Activated CD8-positive, alpha-beta memory T cell treated with anti-CD3 and anti-CD28 coated beads, Interleukin-2, amount 10 ng/mL, durations not matched to agents 7 days and 5 days (primary cell): ENCODE measurements at places on chromosomes 7 and 10.
A peak's percentile ranks its signal among the peaks of the same experiment; 100 is the strongest.

DNA sequence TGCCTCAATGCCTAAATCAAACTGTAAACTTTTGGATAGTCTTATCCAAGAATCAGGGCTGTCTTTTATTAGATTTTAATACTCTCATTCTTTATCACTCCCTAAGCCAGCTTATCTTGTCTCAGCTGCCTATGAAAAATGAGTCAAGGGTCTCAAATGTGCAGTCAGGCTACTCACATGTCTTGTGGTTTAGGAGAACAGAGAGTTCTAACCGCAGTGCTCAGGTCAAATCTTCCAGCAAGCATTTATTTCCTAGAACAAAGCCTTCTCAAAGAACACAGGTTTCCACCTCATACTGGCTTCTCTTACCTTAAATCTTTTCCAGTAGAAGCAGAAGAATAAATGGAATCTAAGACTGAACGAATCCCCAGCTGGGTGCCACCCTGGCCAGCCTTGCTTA lies 23.5 kb downstream of the HTR5A start:
- no peak for DNase-seq

- no peak for DNase-seq
These were observed 189.8 kb downstream of the CTNNA3 start for GRCh38 chr10:67506083-67506756.

- no peak for DNase-seq
These were observed 2.5 kb upstream of the VGF start for GRCh38 chr7:101167645-101168411.

- no peak for DNase-seq
These were observed 110.9 kb upstream of the NANOS1 start for GRCh38 chr10:118918587-118918986.

DNA sequence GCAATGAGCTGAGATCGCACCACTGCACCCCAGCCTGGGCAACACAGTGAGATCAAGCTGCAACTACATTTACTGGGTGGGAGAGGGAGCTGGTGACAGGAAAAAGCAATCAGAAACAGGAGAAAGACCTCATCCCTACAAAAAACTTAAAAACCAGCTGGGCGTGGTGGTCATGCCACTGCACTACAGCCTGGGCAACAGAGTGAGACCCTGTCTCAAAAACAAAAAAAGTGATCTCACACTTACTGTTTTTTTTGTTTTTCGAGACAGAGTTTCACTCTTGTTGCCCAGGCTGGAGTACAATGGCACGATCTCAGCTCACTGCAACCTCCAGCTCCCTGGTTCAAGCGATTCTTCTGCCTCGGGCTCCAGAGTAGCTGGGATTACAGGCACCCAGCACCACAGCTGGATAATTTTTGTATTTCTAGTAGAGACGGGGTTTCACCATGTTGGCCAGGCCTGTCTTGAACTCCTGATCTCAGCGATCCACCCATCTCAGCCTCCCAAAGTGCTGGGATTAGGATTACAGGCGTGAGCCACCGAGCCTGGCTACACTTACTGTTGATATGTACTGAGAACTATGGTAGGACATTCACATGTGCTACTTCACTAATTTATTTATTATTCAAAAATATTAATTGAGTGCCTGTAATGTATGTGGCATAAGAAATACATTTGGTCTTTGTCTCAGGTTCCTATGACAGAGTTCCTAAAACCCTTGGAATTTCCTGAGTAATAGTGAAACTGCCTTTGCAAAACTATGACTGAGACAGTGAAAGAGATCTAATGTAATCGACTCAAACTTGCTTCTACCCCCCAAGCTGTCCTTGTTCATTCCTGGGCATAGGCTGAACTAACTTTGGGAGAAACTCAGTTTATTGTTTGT lies 27.7 kb upstream of the NRBF2 start:
- DNase-seq = no peak

DNA sequence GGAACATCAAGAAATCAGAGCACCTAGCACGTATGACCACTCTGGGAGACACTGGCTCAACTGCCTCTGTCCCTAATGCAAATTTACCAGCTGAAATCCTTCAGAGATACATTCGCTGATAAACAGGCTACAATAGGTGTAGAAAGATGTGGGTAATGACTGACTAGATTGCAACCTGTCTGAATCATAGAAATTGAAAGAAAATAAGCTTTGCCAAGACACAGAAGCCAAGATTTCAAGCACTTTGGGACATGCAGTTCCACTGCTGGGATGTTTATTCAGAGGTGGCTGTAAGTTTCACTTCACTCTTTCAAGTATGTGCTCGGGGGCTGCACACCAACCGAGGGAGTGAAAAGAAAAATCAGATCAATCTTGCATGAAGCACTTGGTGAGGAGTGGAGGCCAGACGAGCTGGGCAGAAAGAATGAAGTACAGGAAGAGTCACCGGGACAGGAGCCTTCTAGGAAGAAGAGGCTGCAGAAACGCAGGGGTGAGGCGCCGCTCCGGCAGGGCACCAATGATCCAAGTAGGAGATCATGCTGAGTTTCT lies 276.7 kb downstream of the PARD3 start:
- no peak for DNase-seq

DNA sequence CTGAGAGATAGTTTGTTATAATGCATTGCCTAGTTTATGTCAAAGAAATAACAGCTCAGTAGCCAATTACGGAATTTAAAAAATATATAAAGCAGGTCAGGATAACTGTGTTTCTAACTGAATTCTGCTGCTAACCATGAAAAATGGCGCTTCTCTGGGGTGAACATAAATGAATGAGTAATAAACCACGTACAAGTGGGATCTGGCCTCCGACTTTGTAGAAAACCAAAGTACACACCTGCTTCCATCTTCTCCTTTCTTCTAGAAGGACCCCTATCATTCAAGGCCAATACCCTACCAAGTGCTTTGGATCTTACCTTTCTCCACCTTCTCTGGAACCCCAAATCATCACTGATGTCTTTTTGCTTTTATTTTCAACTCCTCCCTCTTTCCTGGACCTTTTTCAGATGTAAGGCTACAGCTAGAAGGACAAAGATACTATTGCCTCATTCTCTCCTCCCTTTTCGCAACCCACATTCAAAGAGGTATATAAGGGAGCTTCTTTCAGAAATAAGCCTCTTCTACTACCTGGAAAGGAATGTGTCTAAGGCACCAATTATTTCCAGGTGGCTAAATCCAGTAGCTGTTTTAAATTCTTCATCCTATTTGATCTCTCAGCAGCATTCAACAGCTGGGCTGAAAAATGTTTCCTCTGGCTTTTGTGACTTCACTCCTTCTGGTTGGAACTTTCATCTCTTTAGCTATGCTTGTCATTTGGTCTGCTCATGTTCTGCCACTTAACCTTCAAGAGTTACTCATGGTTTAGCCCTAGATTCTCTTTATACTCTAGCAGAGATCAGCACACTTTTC lies 37.7 kb downstream of the NAMPT start:
- no peak for DNase-seq

DNA sequence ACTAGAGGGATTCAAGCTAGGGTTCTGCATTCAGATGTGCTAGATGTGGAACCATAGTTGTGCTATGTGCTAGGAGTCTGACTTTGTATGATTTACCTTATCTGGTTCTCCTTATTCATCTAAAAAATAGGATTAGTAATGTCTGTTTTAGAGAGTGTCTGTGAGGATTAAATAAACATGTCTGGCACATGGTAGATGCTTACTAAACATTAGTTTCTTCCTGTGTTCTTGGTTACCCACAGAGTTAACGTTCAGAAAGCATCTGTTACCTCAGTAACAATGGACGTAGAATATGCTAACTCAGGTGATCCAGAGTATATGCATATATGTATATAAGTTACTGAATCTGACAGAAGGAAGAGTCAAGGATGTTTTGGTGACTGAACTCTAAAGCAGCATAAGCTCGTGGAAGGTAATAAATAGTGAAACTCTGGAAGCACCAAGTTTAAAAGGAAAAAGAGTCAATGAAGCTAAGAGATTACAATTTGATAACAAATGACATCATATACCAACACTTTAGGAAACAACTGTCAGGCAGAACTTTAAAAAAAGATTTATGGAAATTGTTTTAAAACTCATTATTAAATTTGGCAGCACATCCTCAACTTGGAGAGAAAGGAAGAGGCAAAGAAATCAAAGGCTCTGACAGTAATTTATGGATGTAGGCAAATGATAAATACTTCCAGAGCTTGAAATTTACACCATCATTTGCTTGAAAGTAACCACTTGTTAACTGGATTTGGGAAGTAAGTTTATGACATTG lies 127.0 kb downstream of the CCNY start:
- no peak for DNase-seq

DNA sequence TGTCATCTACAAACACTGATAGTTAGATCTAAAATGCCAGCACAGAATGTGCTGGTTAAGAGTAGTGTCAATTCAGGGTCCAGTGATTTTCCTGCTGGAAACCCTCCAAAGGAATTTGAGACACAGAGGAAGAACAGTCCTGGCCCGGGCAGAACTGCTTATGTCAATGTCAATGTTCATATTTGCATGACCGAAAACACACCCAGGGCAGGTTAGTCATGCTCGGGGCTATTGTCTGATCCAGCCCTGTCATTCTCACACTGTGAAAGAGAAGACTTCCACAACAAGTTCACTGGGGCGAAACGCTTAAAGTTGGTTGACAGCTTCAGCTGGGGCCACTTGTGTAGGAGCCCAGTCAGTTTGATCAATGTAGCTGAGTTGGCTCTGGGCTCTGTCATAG lies 139.3 kb downstream of the C1GALT1 start:
- no peak for DNase-seq

GRCh38 chr7:85103357-85103756 lies 83.5 kb downstream of the SEMA3D start:
- DNase-seq = no peak

- DNase-seq = no peak
These were observed 542.3 kb upstream of the MBL2 start for GRCh38 chr10:53314876-53315275.

GRCh38 chr7:106418094-106418493 lies 133.3 kb upstream of the NAMPT start:
- no peak for DNase-seq

GRCh38 chr7:2172311-2173188 lies 60.2 kb downstream of the MAD1L1 start:
- DNase-seq = peak; percentile 37

DNA sequence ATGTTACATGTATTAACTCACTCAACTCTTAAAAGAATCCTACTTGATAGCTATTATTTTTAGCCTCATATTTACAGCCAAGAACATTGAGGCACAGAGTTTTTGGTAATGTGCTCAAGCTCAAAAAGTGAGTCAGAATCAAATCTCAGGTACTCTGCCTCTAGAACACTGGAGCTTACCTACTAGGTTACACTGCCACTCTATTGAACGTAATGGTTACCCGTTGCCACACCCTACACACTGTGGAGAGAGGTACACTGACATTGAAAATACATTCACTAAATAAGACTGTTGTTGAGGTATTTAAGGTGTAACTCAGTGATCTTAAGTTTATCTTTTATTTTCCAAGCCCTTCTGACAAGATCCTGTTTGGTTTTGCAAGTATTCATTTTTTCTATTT lies 17.9 kb downstream of the SLC26A3 start:
- no peak for DNase-seq

DNA sequence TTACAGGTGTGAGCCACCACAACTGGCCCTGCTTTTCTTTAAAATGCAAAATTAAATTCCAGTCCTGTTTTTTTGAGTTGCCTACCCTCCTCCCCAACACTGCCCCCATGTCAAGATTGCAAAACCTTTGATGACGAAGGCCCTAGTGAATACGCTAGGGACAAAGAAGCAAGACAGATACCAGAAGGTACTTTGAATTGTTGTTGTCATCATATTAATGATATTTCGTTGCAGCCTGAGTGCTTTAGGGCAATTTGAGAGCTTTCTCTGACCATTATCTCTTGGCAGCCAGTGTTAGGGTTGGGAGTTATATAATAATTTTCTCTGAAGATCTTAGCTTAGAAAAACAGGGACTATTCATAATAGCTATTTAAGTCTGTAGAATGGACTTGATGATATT lies 7.1 kb downstream of the CCSER2 start:
- no peak for DNase-seq

- DNase-seq = peak; percentile 78
These were observed 68.9 kb downstream of the MYOF start for GRCh38 chr10:93413252-93413689.

GRCh38 chr10:22992075-22992474 lies 64.2 kb downstream of the ARMC3 start:
- DNase-seq = peak; percentile 47

DNA sequence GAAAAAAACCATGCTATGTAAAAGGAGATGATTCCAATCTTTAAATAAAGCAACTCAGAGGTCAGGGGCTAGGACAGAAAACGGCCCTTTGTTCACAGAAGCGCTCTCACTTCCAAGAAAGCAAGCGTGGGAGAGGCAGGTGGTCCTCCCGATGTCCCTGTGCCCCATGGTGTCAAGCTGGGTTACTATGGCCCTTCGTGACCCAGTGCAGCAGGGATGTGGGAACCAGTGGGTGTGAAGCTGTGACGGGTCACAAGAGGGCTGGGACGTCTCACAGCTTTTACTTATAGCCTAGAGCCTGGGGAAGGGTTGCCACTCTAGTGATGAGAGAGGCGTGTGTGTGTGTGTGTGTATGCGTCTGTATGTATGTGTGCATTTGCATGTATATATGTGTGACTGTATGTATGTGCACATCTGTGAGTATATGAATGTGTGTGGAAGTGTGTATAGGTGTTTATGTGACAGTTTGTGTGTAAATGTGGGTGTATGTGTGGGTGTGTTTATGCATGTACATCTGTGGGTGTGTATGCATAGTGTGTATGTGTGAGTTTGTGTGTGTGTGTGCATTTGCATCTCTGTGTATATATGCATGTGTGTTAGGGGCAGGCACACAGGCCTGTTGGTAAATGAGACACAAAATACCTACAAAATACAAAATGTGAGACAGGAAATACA lies 25.2 kb downstream of the HTRA1 start:
- no peak for DNase-seq

DNA sequence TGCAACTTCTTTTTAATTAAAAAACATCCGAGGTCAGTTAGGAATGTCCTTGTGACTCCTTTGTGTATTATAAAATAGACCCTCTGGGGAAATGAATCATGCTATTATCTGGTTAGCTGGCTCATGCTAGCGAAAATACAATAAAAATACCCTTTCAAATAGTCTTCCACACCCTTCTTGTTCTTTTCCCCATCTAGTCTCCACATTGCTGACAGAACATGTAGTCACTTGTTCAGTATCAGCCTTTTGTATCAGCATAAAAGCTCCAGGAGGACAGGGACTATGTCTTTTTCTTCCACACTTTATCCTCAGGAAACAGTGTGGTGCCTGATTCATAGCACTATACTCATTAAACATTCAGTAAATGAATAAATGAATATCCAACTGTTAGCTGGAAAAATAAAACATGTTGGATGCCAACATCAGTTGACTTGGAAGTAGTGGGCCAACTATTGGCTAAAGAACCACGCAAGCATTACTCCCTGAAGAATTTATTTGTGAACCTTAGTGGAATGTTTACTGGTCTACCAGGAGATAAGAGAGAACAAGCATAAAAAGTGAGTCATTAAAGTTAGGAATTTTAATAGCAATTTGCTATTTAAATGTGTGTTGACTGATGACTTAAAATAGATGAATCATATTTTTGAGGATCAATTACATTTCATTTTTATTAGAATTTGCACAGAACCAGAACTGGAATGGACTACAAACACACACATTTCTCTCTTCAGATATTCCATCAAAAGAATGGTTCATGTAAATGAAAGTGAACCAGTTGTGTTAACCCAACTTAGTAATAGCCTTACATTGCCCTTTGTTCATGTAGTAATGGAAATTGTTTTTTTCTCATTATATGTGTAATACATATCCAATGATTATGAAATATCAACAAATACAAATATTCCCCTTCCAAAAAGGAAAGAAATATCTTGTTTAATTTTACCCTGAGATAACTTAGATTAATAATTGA lies 129.6 kb downstream of the DKK1 start:
- no peak for DNase-seq

- no peak for DNase-seq
These were observed 8.9 kb upstream of the CUBN start for GRCh38 chr10:17138460-17139042.

- no peak for DNase-seq
These were observed 142.1 kb downstream of the STK31 start for GRCh38 chr7:23852135-23852534.
